ENCODE measurements at places on chromosomes 3 and 15. TPM values are rescaled to one million over a fixed set of nuclear protein-coding genes. Genes with fewer than 3 reads are reported as not detected.

ABHD2 gene
- total RNA-seq = 68.7 TPM

SEMA6D gene
- not detected for total RNA-seq

CAMK2N2 gene
- 0.77 TPM for total RNA-seq

ITPKA gene
- 0.53 TPM for total RNA-seq

TMIE gene
- total RNA-seq = not detected

UQCRC1 gene
- 244 TPM for total RNA-seq

ZNF501 gene
- total RNA-seq = 4.9 TPM

SCAMP2 gene
- total RNA-seq = 84.2 TPM

PLA2G4D gene
- total RNA-seq = not detected

CYP11A1 gene
- total RNA-seq = not detected

GRCh38 chr15:99424978-99425656, 140.7 kb upstream of the MEF2A start:
- no peaks in the 10 kb centered on the region for H3K27me3 ChIP-seq
- H3K36me3 ChIP-seq = no peaks in the 10 kb centered on the region
- no peak overlapping the region for H3K27ac ChIP-seq
- no peak for DNase-seq
- peaks cover 47% of the 10 kb centered on the region for H3K4me1 ChIP-seq

DNA sequence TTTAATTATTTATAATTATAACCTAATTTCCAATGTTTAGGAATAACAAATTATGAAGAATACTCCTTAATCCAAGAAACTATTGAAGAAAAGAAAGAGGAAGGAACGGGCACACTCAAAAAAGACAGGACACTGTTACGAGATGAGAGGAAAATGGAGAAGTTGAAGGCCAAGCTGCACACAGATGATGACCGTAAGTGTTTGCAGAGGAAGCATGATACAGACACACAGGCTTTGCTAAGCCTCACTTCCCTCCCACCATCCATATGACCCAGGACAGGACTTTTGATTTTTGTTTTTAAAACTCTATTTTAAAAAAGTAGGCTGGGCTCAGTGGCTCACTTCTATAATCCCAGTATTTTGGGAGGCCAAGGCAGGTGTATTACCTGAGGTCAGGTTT, 389.4 kb upstream of the TPM1 start:
- no peaks in the 10 kb centered on the region for H3K36me3 ChIP-seq
- DNase-seq = no peak
- no peaks in the 10 kb centered on the region for H3K27me3 ChIP-seq
- H3K27ac ChIP-seq = no peak overlapping the region
- H3K4me1 ChIP-seq = no peaks in the 10 kb centered on the region

DNA sequence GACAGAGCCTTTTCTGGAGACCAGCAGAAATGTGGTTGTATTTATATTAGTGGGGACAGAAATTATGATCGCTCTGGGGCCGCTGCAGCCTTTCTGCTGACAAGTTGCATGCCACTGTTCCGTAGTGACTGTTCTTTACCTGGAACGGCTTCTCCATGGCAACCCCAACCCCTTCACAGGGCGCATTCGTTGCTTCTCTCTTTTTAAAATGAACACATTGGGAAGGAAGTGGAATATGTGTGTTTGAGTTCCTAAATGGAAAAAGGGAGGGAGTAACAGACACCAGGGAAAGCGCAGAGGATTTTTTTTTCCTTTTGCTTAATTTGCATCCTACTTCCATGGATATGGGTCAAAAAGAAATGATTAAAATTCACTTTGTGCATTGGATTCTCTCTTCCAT, 482.0 kb upstream of the SUCLG2 start:
- no peak overlapping the region for H3K4me3 ChIP-seq
- H3K36me3 ChIP-seq = no peaks in the 10 kb centered on the region
- no peak overlapping the region for H3K27ac ChIP-seq
- no peaks in the 10 kb centered on the region for H3K27me3 ChIP-seq
- no peaks in the 10 kb centered on the region for H3K4me1 ChIP-seq

- peak overlapping the region; percentile 6 for H3K27ac ChIP-seq
- DNase-seq = no peak
- H3K4me1 ChIP-seq = peaks cover 96% of the 10 kb centered on the region
- H3K4me3 ChIP-seq = peak overlapping the region; percentile 70
- peaks cover 21% of the 10 kb centered on the region for H3K36me3 ChIP-seq
- H3K27me3 ChIP-seq = no peaks in the 10 kb centered on the region
Observed at GRCh38 chr3:51684971-51685751, 14.1 kb downstream of the TEX264 start.

GRCh38 chr3:5429517-5429890, 242.0 kb downstream of the EDEM1 start:
- H3K4me1 ChIP-seq = no peaks in the 10 kb centered on the region
- H3K27me3 ChIP-seq = no peaks in the 10 kb centered on the region
- DNase-seq = no peak
- no peak overlapping the region for H3K4me3 ChIP-seq
- peak overlapping the region; percentile 75 for H3K27ac ChIP-seq
- H3K36me3 ChIP-seq = no peaks in the 10 kb centered on the region

GRCh38 chr3:48472673-48472922, 26.1 kb downstream of the ATRIP start:
- peaks cover 17% of the 10 kb centered on the region for H3K36me3 ChIP-seq
- peak overlapping the region; percentile 99 for H3K27ac ChIP-seq
- no peaks in the 10 kb centered on the region for H3K27me3 ChIP-seq
- DNase-seq = no peak
- H3K4me1 ChIP-seq = peaks cover 58% of the 10 kb centered on the region
- H3K4me3 ChIP-seq = peak overlapping the region; percentile 98

DNA sequence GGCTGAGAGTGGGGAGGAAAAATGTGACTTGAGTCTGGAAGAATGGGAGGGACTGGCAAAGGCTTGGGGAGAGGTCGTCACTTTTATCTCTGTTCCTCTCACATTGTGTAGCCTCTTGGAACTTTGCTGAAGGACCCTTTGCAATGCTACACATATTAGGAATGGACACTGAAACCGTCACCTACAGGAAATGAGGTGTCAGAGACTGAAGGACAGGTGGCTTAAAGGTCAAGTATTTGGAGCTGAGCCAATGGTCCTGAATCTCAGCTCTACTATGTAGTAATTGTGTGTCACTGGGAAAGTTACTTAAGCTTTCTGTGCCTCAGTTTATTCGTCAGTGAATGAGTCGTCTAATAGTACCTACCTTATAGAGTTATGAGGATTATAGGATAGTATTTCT, 14.7 kb downstream of the MCTP2 start:
- H3K4me3 ChIP-seq = no peak overlapping the region
- no peak overlapping the region for H3K27ac ChIP-seq
- no peaks in the 10 kb centered on the region for H3K36me3 ChIP-seq
- no peaks in the 10 kb centered on the region for H3K4me1 ChIP-seq
- DNase-seq = no peak
- no peaks in the 10 kb centered on the region for H3K27me3 ChIP-seq

DNA sequence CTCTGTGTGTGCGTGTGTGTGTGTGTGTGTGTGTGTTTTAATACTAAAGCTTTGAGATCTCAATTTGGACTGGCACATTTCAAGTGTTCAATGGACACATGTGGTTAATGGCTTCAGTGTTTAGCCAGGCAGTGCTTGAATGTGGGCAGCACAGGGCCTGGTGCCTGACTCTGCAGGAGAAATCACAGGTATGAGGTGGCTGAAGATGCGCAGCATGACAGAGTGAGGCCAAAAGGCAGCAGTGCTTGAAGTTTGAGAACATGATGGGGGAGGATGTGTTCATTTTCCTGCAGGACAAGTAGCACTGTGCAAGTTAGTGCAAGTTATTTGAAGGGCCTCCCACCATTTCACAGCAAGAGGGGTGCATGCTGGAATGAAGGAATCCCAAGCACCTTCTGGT, 620.5 kb upstream of the TBL1XR1 start:
- H3K4me3 ChIP-seq = no peak overlapping the region
- H3K36me3 ChIP-seq = no peaks in the 10 kb centered on the region
- no peaks in the 10 kb centered on the region for H3K4me1 ChIP-seq

DNA sequence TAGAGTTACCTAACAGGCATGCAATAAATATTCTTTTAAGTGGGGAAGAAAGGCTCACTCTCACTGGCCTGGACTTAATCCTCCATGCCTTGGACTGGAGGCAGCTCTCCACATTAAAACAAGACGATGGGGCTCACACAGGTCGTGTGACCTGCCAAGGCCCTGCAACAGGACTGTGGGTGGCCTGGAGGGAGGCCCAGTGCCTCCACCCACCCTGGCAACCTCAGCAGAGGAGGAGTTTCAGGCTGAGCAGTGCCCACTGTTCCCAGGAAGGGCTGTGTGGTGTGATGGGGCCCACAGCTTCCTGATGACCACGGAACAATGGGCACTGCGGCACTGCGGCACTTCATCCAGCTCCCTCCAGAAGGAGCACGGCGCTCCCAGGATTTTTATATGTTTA, 5.5 kb downstream of the UROC1 start:
- no peaks in the 10 kb centered on the region for H3K36me3 ChIP-seq
- no peaks in the 10 kb centered on the region for H3K27me3 ChIP-seq
- H3K4me3 ChIP-seq = no peak overlapping the region
- peak; percentile 12 for DNase-seq

DNA sequence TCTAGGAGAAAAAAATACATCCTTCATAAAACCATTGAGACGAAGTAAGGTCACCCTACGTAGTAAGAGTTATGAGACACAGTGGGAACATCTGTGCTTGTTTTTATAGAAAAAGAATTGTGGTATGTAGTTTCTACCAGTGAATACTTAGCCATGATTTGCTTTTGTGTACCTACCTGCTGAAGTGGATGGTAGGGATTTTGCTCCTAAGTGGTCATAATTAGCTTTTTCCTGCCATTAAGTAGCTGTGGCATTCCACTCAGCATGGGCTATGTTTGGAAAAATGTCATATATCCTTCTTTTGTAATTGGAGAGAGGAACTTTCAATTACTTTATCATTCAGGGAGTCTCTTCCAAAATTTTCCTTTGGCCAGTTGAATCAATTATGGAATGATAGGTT, 63.7 kb downstream of the CHD2 start:
- peaks cover 54% of the 10 kb centered on the region for H3K36me3 ChIP-seq
- no peak for DNase-seq
- no peaks in the 10 kb centered on the region for H3K27me3 ChIP-seq

DNA sequence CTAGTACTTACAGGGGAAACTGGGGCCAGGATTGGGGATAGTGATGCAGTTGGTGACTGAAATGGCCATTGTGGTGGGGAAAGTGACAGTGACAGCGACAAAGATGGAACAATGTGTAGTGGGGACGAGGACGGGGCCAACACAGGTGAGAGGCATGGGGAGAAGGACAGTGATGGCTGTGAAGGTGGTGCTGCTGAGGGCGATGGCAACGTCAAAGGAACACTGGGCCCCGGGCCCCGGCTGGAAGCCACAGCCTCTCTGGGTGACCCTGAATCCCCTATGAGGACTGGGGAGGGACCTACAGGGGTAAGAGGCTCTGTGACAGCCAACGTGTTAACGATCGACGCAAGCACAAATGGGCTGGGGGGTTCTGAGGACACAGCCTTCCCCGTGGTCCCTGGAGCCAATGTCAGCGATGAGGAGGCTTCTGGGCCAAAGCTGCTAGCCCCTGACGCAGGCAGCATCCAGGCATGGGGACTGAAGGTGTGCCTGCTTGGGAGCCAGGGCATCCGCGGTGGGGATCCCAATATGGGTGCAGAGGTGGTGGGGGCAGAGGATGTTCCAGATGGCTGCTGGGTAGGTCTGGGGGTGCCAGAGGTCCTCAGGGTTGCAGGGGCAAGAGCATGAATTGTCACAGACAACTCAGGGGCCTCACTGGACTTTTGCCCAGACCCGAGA, 25.2 kb upstream of the GOLGA6C start:
- H3K4me3 ChIP-seq = no peak overlapping the region
- no peak overlapping the region for H3K27ac ChIP-seq
- H3K4me1 ChIP-seq = no peaks in the 10 kb centered on the region
- DNase-seq = no peak
- H3K27me3 ChIP-seq = no peaks in the 10 kb centered on the region

- H3K36me3 ChIP-seq = no peaks in the 10 kb centered on the region
- H3K27ac ChIP-seq = no peak overlapping the region
- DNase-seq = no peak
- no peak overlapping the region for H3K4me3 ChIP-seq
Observed at GRCh38 chr3:112745567-112746248, 101.0 kb downstream of the CD200R1L start.

DNA sequence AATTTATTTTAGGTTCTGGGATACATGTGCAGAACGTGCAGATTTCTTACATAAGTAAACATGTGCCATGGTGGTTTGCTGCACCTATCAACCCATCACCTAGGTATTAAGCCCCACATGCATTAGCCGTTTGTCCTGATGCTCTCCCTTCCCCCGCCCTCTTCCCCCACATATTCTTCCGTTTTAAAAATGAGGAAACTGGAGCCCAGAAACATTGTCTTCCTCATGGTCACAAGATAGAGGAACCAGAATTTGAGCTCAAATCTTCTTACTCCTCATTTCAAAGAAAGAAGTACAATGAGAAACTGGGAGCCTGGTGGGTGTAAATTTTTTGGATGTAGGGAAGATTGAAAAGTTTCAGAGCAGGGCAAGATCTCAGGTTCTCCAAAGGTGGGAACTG, 56.1 kb upstream of the USP3 start:
- no peaks in the 10 kb centered on the region for H3K36me3 ChIP-seq
- no peaks in the 10 kb centered on the region for H3K27me3 ChIP-seq
- H3K4me3 ChIP-seq = no peak overlapping the region

DNA sequence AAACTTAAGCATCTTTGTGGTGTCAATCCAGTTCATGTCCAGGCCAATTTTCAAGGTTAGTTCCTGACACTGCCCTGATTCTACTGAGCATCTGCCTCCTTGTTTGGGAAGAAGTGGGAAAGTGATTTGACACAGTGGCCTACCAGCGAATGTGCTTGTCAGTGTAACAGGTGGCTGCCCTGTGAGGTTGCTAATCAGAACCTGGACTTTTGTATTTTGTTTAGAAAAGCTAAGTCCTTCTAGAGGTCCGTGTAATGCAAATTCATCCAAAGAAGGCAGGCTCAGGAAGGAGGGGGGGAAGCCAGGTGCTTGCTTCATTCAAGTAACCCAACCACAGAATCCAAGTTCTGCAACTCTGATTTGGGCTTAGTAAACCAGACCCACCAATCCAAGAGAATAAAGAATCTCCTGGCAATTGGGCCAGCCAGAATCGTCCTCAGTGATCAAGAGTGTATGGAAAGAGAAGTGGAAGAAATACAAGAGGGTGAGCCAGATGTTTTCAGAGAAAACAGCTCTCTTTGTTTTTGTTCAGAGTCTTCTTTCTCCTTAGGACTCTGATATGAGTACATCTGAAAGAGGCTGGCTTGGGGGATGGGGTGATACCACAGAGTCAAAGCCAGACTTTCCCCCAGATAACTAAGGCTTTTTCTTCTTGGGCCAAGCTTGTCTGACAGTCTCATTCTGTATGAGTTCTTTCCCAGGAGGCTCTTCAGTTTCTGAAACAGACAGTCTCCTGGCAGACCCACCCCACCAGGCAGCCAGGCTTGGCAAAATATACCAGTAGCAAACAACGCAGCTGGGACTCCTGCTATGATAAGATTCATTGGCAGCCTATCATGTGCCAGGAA, 508.9 kb upstream of the TBL1XR1 start:
- H3K36me3 ChIP-seq = no peaks in the 10 kb centered on the region
- no peak overlapping the region for H3K27ac ChIP-seq
- H3K4me1 ChIP-seq = no peaks in the 10 kb centered on the region
- no peak for DNase-seq
